Activated CD8-positive, alpha-beta memory T cell treated with anti-CD3 and anti-CD28 coated beads, Interleukin-2, amount 50 U/mL, for 48 hours (primary cell): ENCODE measurements at places on chromosomes 4 and X.

DNA sequence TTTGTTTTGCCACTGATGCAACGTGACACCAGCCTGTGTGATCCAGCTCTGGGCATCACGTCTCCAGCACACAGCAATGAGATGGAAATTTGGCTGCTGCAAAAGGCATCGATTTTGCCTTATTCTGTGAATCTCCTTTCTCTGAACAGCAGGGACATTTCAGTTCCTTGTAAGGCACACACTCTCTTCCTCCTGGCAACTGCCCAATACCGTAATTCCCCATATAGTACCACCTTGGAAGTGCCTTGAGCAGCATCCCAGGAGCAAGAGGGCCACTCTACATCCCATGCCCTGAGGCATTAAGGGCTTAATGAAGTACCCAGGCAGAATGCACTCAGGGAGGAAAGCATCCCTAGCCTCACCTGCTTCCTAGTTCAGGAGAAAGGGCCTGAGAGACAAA is 10.5 kb upstream of the MAMLD1 start:
- no peak for DNase-seq

GRCh38 chrX:66625525-66625924 is 13.4 kb downstream of the EDA2R start:
- no peak for DNase-seq

DNA sequence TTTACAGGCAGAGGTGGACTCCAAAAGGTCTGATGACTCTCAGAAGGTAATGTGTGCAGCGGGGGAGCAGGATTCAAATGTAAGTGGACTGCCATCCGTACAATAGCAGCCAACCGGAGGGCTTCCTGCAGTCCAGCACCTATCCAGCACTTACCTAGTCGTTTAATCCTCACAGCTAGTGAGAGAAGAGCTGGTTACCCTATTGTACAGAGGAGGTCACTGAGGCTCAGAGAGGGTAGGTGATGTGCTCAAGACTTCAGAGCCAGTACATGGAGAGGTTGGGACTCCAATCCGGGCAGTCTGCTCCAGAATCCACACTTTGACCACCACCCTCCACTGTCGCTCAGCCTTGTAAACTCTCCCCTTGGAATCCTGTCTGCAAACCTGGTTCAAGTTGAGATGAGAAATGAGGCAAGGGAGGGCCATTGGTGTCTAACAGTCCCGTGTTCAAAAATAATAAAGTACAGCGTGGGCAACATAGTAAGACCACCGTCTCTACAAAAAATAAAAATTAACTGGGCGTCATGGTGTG is 22.5 kb upstream of the JAKMIP1 start:
- no peak for DNase-seq

DNA sequence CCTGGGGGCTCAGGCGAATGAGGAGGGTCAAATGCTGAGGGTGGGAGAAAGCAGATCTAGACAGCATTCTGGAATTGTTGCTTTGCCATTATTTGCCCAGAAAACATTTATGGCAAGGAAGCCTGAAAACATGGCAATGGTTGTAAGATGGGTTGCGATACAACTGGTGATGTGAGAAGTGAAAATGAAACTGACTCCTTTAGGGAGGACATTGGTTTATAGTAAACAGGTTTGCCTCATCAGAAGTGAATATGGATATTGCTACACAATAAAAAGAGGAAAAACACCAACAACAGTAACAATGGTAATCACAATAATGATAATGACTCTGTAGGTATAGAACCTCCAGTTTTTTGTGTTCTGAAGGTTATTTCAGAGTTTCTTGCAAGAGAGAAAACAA is 107.0 kb upstream of the TBC1D9 start:
- no peak for DNase-seq

DNA sequence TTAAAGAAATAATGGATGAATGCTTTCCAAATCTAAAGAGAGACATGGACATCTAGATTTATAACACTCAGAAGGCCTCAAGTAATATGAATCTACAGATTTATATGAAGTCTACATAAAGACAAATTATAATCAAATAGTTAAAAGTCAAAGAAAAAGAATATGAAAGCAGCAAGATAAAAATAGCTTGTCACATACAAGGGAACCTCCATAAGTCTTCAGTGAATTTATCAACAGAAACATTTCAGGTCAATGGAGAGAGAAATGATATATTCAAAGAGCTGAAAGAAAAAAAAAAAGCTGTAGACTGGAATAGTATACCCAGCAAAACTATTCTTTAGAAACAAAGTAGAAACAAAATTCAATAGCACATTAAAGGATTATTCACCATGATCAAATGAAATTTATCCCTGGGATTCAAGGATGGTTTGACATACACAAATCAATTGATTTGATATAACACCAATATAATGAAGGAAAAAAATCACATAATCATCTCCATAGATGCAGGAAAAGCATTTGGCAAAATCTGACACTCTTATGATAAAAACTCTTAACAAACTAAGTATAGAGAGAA is 346.6 kb upstream of the PABPC4L start:
- no peak for DNase-seq

GRCh38 chr4:8218371-8219031 is 19.4 kb downstream of the SH3TC1 start:
- no peak for DNase-seq

DNA sequence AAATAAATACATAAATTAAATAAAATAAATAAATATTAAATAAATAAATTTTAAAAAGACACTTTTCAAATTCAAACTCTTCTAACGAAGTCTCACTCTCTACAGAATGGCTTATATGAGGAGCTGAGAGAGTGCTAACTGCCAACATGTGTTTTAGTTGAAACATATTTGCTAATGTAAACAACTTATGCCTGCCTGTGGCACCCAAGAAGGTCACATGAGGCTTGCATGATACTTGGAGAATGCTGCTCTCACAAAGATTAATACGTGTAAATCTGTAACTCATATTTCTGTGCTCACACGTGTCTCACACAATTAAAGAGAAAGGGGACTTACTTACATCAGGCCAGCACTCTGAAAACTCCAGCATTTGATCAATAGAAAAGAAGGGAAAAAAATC is 43.2 kb upstream of the PITX2 start:
- DNase-seq: no peak

GRCh38 chr4:23297327-23297726 is 592.5 kb downstream of the PPARGC1A start:
- DNase-seq: no peak

DNA sequence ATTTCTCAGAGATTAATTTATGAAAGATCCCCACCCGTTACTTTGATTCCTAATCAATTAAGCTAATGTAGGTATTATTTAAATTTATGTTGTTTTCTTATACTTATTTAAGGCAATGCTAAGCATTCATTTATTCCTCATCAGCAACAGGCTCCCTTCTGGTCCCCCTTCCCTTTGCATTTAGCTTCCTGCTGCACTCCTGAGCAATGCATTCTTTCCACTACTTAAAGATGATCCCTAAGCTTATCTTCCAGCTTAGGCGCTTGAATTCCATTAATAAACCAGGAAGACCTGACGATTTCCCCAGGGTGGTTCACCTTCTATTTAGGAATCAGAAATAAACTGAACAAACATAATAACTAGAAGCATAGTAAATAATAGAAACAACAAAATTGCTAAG is 1003.1 kb downstream of the FSTL5 start:
- DNase-seq: no peak

GRCh38 chr4:20311856-20312255 is 60.2 kb downstream of the SLIT2 start:
- no peak for DNase-seq

GRCh38 chrX:41236629-41237028 is 97.3 kb upstream of the DDX3X start:
- no peak for DNase-seq

- no peak for DNase-seq
These were observed 38.2 kb downstream of the FHL1 start for GRCh38 chrX:136185401-136186022.

GRCh38 chr4:10183462-10183861 is 66.9 kb upstream of the WDR1 start:
- no peak for DNase-seq

- no peak for DNase-seq
These were observed 315.1 kb downstream of the STK32B start for GRCh38 chr4:5366421-5366820.

- DNase-seq: no peak
These were observed 245.2 kb upstream of the CENPE start for GRCh38 chr4:103443324-103443723.

DNA sequence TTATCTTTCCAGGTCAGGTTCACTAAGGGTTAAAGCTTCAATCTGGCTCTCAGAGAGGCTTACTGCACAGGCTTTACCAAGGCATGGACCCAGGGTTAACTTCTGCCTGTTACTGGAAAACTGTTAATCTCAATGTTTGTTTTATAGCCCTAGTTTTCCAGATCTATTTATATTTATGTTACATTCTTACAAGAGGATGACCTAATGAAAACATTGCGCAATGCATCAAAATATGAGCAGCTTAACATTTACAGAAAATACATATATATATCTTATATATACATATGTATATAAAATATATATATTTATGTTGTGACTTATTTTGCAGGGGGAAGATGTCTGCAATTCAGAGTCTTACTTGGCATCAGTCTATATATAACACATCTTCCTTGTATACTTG is 112.3 kb downstream of the PCDH19 start:
- no peak for DNase-seq

- no peak for DNase-seq
These were observed 83.5 kb downstream of the ZNF674 start for GRCh38 chrX:46461660-46462191.

DNA sequence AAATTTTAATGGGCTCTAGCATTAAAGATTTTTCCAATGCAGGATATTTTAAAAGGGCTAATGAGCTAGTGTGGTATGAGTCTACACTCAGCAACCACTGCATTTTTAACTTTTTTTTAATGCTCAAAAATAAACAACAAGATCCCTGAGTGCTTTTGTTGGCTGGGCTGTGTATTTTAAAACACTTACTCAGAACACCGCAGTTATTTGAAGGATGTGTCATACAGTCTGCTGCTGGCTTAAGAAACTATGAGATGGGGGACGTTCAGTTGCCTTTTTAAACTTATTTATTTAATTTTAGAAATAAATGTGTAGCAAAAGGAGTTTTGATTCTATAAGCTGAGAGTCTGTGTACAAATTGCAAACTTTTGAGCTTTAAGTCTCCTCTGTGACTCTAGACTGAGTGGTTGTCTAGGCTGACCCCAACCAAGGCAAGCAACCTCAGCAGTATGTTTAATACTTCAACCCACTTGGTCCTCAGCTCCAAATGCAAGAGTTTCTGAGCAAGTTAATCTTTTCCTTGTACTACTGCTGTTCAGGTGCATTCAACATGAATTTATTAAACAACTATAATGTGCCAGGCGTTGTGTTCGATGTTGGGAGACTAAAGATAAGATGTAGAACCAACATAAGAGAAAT is 278.6 kb upstream of the DIPK2B start:
- no peak for DNase-seq

DNA sequence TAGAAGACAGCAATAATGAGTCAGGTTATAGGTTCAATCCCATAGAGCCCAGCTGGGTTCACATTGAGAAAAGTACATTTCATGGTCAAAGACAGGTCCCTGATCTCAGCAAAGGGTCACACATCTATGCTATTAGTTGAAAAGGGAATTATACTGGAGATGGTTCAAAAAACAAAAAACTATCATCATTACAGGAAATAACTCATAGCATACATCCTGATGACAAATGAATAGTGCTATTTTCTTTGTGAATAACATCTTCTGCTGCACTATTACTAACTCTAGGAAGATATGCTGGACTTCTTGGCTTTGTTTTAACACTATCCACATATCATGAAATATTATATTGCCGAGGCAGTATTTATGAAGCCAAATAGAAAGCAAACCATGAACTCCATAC is 202.5 kb upstream of the MAB21L2 start:
- no peak for DNase-seq

DNA sequence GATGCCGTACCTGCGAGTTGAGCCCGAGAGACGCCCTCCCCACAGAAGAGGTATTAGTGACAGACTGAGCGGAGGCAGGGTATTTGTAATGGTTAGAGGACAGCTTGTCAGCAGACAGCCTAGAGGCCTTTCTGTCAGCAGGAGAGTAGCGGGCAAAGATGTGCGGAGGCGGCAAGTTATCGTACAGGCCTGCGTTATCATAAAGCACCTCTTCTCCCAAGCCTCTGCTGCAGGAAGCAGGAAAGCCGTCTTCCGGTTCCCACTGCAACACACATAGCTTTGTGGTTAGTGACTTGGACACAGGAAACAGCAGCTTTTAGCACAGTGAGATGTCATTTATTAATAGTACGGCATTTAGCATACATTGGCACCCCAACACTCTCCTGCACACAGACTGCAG is 158.3 kb downstream of the AFAP1 start:
- DNase-seq: no peak

GRCh38 chr4:158161551-158162354 is 11.1 kb downstream of the GASK1B start:
- DNase-seq: no peak

- peak; percentile 74 for DNase-seq
These were observed 4.8 kb downstream of the SLC49A3 start for GRCh38 chr4:683982-684622.

DNA sequence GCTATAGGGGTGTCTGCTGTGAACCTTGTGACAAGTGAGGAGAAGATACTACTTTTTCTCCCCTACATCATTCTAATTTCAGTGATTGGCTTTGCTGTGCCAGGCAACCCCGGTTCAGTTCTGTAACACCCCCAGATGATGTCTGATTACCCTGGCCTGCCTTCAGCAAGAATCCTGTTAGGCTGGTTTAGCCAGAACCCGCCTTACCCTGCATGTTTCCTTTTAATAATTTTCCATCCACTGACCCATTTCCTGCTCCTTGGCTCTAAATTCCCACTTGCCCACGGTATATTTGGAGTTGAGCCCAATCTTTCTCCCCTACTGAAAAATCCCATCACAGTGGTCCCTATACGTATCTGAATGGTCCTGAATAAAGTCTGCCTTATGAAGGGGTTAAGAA is 46.5 kb upstream of the HPSE start:
- no peak for DNase-seq

GRCh38 chr4:182492423-182492822 is 249.2 kb downstream of the TENM3 start:
- DNase-seq: no peak

DNA sequence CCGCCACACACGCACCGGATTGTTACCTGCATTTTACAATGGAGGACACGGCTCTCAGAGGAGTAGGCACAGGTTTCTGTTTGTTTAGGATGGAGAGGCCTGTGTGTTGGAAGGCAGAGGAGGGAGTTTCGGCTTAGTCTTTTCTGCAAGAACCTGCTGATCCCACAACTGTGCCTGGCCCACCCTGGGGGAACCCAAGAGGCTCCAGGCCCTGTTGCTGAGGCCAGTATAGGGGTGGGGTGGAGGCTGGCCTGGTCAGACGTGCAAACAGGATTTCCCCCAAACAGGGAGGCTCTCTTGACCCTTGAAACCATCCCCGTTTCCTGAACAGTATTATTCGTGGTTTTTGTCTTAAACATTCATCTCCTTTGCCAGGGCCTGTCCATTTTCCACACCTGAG is 772 bp upstream of the SLC49A3 start:
- DNase-seq: no peak

DNA sequence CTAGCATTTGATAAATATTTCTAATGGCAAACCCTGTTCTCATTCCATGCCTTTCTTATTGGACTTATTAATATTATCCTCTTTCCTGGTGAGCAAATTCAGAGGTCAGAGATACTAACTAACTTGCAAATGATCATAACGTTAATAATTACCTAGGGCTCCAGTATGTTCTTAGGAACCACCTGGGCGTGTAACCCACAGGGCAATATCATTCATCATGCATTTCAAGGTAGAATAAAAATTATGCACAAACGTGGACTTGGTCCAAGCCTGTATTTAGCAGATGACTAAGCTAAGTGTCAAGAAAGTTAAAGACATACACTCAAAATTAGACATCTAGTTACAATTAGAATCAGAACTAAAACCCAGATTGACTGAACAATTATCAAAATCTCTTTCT is 850.1 kb downstream of the TRIML1 start:
- no peak for DNase-seq
